ENCODE measurements at places on chromosomes 2 and 18.

- no peak for DNase-seq
Observed at GRCh38 chr18:77093586-77093985, 39.0 kb downstream of the MBP start.

DNA sequence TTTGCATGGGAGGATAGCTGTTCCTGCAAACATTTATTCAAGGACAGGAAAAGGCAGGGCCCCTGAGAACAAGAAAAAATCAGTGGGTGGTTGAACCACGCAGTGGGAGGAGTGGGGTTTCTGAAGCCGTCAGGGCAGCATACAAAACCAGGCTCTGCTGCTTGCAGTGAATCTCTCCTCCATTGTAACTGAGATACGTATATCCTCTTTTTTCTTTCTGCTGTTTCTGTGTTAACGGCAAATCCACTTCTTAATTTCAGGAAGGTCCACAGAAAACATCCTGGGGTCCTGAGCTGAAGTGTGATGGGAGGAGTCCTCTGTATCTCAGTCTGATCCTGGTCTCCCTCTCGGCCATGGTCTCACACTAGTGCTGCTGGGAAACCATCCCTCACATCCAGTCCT, 27.2 kb upstream of the KCNF1 start:
- DNase-seq: no peak

DNA sequence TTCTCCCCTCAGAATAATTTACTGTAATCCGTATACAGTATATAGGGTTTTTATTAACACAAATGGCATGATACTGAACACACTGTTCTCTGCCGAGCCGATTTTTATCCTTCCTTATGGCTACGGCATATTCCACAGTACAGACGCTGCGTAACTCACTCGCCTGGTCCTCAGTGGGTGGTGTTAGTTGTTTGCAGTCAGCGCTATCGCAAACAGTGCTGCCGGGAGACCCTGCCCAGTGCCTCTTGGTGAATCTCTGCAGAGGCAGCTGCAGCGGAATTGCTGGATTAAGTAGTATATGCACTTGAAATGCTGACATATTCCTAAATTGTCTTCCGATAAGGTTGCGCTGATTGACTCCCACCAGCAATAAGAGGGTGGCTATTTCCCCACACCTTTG, 73.9 kb downstream of the MARCO start:
- DNase-seq: no peak

DNA sequence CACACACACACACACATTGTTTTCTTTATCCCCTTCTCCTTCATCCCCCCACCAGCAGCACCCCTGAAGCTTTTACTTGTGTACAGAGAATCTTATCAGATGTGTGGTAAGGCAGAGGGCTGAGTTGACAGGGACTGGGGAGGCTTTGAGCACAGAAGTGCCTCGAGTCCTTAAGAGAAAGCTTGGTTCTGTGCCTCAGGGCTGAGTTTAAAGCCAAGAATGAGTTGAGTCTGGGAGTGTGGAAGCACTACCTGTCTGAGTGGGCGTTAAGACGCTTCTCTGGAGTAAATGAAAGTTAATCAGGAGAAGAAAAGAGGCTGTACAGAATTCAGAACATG, 2.7 kb downstream of the ID2 start:
- DNase-seq: no peak

- DNase-seq: no peak
Observed at GRCh38 chr18:6653880-6654279, 75.6 kb upstream of the ARHGAP28 start.

DNA sequence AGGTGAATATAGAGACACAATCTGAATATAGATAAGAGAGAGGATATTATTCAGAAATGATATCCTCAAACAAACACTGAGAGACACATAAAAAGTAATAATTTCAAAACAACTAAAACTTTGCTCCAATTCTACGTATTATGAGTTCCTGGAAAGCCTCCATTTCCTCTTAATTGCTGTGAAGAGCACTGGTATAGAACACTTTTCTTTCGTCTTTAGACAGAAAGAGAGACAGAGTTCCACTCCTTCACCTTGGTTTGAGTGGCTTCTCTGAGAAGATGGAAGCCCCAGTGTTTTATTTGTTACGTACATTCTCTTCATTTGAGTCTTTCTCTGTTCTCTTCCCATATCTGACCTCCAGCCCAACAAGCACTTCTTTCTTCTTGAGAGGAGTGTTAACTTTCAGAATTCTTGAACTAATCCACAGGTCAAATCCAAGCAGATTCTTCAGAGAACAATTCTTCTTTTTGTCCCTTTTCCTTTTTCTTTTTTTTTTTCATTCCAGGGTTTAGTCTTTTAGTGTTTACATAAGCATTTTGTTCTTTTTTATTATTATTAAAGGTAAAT, 6.4 kb upstream of the PIK3C3 start:
- DNase-seq: no peak

GRCh38 chr18:29250259-29250658, 1073.3 kb upstream of the CDH2 start:
- no peak for DNase-seq

GRCh38 chr2:61436092-61436491, 34.8 kb downstream of the USP34 start:
- no peak for DNase-seq

GRCh38 chr2:233117351-233117750, 57.2 kb downstream of the INPP5D start:
- no peak for DNase-seq

DNA sequence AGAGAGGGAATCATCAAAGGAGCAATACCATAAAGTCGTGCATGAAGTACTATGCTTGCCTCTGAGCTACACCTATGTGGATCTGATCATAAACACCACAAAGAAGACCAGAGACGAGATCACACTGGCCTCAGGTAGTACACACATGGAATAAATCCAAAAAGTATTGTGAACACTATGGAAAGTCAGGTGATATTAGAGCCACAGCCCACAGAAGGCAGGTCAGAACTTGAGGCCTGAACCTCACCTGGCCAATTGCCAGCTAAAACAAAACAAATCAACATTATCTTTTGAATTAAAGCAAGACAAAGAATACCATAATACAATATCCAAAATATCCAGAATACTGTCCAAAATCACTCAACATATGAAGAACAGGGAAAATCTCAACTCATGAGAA, 371.1 kb downstream of the NCKAP5 start:
- DNase-seq: no peak

GRCh38 chr18:55240978-55241377, 281.7 kb upstream of the CCDC68 start:
- no peak for DNase-seq

DNA sequence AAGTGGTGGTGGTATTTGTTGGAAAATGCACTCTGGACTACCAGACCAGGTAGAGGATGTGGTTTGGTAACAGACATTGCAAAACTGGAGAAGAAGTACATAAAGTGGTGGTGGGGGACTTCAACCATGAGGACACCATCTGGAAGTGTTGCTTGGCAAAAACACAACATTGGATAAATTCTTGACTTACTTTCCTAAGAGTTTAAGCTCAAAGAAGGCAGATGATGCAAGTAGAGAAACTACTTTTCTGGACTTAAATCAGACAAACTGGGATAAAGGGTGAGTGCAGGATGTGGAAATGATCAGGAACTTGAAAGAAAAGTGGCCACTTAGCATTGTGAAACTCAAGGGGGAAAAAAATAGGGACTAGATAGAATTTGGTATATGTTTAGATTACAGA, 487.4 kb downstream of the ZEB2 start:
- no peak for DNase-seq

GRCh38 chr2:180219491-180219890, 212.4 kb upstream of the CWC22 start:
- DNase-seq: no peak

DNA sequence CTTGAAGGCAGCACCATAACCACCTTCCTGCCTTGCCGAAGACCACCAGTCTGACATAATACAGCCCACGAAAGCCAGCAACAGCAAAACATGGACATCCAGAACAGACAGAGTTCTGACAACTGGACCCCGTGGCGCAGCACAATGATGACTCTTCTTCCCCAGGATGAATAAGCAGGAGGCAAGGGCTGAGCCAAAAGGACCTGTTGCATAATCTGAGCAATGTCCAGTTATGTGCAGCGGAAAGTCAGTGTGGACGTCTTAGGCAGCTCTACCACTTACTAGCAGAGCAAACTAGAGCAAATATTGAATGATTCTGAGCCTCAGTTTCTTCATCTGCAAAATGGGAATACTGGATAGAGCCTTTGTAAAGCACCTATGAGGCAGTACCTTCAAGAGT, 225.1 kb downstream of the ZBTB7C start:
- DNase-seq: no peak

DNA sequence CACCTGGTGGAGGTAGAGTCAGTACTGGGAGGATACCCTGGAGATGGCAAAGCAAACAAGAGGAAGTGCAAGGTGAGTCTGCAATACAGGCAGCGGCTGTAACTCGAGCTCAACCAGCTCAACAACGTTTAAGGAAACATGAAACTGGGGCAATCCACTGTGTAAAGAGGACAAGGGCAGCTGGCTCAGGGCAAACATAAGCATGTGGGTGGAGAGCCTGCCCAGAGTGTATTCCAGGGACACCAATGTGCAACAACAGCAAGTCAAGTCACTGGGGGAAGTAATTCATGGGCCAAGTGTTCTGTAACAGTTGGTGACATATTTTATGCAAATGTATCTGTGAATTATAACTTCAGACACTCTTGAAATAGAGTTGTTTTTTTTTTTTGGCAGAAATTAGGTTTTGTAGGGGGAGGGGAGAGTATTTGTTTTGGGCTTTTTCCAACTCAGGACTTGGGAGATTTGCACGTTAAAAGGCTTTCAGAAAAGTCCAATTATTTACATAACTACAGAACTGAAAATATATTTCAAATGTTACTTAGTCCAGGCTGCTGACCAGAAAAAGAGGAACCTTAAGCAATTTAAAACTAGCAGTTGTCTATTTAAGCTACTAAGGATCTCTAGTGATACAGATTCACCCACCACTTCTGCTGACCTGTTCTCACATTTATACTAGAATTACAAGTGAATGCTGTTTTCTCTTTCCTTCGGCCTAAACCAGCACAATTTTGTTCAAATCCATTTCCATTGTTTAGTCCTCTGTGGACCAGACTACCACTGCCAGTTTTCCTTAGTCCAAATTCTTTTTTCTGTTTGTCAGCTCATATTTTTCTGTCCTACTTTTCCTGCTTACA, 18.6 kb downstream of the NRXN1 start:
- no peak for DNase-seq

GRCh38 chr2:220279840-220280239, 652.4 kb downstream of the SLC4A3 start:
- DNase-seq: no peak

DNA sequence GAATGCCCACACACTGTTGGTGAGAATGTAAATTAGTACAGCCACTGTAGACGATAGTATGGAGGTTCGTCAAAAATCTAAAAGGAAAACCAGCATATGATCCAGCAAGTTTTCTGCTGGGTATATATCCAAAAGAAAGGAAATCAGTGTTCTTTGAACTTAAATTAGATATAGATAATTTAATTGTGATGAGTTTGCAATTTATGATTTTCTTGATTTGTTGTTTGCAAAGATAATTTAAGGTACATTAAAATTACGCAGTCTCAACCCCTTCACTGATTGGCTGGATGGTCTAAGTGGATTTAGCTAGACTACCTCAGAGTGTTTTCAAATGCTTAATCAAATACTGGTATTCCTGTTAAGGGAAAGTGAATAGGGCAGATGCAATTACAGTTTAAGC, 302.2 kb downstream of the GALNT13 start:
- DNase-seq: no peak

GRCh38 chr18:525036-525797, 24.7 kb upstream of the COLEC12 start:
- peak; percentile 20 for DNase-seq

DNA sequence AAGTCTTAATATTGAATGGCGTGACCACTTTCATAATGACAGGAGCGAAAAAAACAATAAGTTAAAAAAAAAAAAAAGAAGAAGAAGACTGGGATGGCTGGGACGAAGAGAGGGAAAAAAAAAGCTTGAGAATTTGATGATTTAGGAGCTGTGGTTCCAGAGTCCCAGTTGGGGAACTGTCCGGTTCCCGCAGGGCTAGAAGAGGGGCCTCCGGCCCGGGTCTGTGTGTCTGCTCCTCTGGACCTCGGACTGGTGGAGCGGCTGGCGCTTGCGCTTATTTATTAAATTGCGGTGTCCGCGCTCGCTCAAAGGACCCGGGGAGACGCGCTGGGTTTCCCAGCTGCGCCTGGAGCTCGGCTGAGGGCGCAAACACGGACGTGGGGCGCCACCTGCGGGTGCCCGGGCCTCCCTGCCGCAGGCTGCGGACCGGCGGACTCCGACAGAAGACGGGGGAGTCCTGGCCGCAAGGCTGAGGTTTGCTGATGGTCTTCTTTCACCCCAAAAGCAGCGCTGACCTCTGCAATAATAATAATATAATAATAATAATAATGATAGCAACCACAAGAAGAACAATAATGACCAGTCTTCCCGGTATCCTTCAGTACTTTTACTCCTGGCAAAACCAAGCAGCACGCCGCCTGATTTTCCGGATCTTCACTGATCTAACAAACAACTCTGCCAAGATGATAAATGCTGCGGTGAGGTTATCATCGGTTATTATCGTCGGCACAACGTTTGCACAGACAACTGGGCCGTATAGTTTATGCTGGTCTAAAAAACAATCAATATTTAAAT, at the start of gene CBLN2:
Gene CBLN2, minus strand, starts transcription at position 251 of the 795 bp plus-strand sequence. CDS start 2,182 bp downstream, outside the sequence.
- DNase-seq: no peak

DNA sequence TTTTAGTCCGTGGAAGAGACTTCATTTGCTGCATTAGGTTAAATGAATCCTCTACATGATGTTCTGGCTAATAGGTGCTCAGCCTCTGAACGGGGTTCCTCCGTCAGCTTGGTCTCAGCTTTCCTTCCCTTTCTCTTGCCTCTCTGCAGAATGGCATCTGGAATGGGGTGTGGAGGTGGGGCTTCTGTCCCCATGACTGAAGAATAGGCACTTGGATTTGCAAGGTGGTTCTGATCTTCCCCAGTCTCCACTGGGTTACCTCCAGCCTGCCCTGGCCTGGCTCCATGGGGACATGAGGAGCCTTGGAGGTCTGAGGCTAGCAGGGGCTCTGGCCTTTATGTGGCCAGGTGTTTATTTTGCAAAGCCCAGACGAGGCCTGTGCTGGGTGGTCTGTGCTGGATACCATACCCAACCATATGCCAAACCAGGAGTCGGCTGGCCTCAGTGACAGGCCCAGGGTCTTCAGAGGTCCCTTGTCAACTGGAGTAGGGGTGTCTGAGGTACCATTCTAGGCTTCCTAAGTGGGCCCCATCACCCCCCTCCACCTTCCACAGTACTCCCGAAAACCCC, 28.2 kb upstream of the LAPTM4A start:
- DNase-seq: no peak

DNA sequence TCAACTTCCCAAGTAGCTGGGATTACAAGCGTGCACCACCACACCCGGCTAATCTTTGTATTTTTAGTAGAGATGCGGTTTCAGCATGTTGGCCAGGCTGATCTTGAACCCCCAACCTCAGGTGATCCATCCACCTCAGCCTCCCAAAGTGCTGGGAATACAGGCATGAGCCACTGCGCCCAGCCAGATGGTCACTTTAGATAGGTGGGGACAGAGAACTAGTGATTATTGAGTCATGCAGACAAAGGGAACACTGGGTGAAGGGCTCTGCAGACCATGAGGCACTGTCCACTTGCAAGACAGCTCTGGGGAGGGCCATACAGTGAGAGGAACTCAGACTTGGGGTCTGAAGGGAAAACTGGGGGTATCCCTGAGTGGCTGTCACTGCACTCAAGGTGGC, 58.4 kb upstream of the POMC start:
- no peak for DNase-seq
